Activated T-helper 1 cell treated with anti-CD3 and anti-CD28 coated beads, Interleukin-12 subunit alpha, Interleukin-12 subunit beta, Interleukin-2, Interleukin-4 antibody, amounts not matched to agents 30 ng/mL and 10 ng/mL and 1 ng/mL, durations not matched to agents 14 hours and 24 hours and 36 hours (primary cell): ENCODE measurements at places on chromosomes 3 and 15. TPM values are rescaled to one million over a fixed set of nuclear protein-coding genes. Genes with fewer than 3 reads are reported as not detected.
A peak's percentile ranks its signal among the peaks of the same experiment; 100 is the strongest.

GRCh38 chr3:136753326-136753939 is 1.3 kb upstream of the STAG1 start:
- no peak for DNase-seq
- peak overlapping the region; percentile 96 for H3K27ac ChIP-seq
- peaks cover 6% of the 10 kb centered on the region for H3K36me3 ChIP-seq
- peak overlapping the region; percentile 86 for H3K4me3 ChIP-seq

- peak overlapping the region; percentile 100 for H3K4me3 ChIP-seq
- H3K27me3 ChIP-seq, result no peaks in the 10 kb centered on the region
- peaks cover 65% of the 10 kb centered on the region for H3K4me1 ChIP-seq
- peak; percentile 24 for DNase-seq
- H3K27ac ChIP-seq, result peak overlapping the region; percentile 89
Observed at GRCh38 chr15:42494998-42495360, 455 bp upstream of the SNAP23 start.

GRCh38 chr15:52020221-52021085 is 1.4 kb downstream of the MAPK6 start:
- DNase-seq, result no peak
- peaks cover 41% of the 10 kb centered on the region for H3K4me1 ChIP-seq
- peak overlapping the region; percentile 93 for H3K27ac ChIP-seq
- H3K4me3 ChIP-seq, result peak overlapping the region; percentile 90

The KLHL40 gene
- total RNA-seq, result not detected in 2 replicates

DNA sequence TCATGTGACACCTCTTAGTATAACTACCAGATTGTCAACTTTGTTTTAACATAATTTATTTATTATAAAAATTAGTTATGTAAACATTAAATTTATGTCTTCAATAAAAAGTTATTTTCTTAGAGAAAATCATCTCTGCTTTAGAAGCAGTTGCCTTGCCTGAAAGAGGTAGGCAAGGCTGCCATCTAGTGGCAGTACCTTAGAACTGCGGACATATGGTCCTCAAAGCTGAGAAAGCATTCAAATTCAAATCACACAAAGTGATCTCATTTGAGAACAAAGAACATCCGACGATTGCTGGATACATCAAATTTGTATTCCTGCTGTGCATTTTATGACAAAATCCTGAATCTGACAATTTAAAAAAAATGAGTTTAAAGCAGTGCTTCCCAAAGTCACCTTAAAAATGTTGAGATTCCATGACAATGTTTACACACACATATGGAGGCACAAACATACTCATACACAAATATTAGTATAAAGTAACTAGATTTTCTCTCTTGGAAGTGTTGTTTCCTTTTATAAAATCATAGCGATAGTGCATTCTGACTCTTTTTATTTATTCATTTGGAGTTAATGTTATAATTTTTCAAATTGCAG is 617.4 kb downstream of the CADM2 start:
- peak; percentile 14 for DNase-seq
- H3K4me3 ChIP-seq, result no peak overlapping the region
- H3K36me3 ChIP-seq, result no peaks in the 10 kb centered on the region
- no peaks in the 10 kb centered on the region for H3K27me3 ChIP-seq

DNA sequence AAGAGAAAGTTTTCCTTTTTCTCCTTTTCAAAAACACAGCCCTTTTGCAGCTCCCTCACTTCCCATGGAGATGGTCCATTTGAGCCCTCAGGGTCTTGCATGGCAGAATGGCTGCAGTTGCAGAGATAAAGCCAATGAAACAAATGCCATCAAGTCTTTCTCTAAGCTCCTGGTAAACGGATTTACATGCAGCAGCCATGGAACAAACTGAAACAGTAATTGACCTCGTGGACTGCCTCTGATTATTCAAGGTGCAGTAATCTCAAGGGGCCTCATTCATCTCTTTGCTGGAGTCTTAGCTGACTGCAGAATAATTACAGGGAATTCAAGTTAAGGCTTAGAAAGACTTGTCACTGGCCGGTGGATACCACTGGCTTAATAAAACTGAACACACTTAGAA is 125.1 kb downstream of the SQOR start:
- H3K4me1 ChIP-seq, result no peaks in the 10 kb centered on the region
- no peaks in the 10 kb centered on the region for H3K36me3 ChIP-seq
- H3K27me3 ChIP-seq, result peaks cover 23% of the 10 kb centered on the region
- DNase-seq, result no peak

GRCh38 chr3:120764206-120764605 is 21.7 kb downstream of the GTF2E1 start:
- H3K4me1 ChIP-seq, result peaks cover 29% of the 10 kb centered on the region
- H3K36me3 ChIP-seq, result peaks cover 3% of the 10 kb centered on the region
- no peaks in the 10 kb centered on the region for H3K27me3 ChIP-seq
- no peak overlapping the region for H3K27ac ChIP-seq
- H3K4me3 ChIP-seq, result no peak overlapping the region
